LoVo (cell line): ENCODE measurements at places on chromosomes 7 and 10.

GRCh38 chr10:10911471-10911921, 106.2 kb upstream of the CELF2 start:
- DNase-seq, result no peak

GRCh38 chr10:70090951-70091350, 38.3 kb downstream of the MACROH2A2 start:
- DNase-seq, result no peak

DNA sequence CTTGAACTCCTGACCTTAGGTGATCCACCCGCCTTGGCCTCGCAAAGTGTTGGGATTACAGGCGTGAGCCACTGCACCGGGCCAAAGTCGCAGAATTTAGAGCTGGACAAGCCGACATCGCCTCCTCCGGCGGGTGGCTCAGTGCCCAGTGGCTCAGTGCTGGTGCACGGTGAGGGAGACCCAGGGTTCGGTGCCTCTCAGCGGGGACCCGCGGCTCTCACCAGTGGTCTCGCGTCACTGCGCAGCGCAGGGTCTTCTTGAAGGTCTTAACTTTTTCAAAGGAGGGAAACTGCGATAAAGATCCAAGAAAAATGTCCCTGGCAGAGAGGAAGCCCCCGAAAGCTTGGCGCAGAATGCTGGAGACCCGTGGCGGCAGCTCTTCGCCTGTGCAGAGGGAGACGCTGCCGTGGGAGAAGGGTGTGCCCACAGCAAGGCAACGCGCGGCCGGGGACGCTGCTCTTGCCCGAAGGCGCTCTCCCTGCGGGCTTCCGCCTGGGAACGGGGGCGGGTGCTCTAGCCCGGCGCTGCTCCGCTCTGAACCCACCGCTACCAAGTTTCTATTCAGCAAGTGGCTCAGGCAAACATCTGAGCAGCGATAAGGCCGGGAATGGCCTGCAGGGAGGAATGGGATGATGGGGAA, 324.3 kb downstream of the DNAJB6 start:
- no peak for DNase-seq

- DNase-seq, result no peak
Observed at GRCh38 chr7:158858592-158859503, 2.5 kb downstream of the DYNC2I1 start.

GRCh38 chr7:116588641-116589594, 64.1 kb downstream of the CAV1 start:
- peak; percentile 71 for DNase-seq

- DNase-seq, result peak; percentile 26
Observed at GRCh38 chr10:112832361-112832878, 117.6 kb upstream of the TCF7L2 start.

- peak; percentile 55 for DNase-seq
Observed at GRCh38 chr7:116801092-116801710, 61.2 kb upstream of the CAPZA2 start.

DNA sequence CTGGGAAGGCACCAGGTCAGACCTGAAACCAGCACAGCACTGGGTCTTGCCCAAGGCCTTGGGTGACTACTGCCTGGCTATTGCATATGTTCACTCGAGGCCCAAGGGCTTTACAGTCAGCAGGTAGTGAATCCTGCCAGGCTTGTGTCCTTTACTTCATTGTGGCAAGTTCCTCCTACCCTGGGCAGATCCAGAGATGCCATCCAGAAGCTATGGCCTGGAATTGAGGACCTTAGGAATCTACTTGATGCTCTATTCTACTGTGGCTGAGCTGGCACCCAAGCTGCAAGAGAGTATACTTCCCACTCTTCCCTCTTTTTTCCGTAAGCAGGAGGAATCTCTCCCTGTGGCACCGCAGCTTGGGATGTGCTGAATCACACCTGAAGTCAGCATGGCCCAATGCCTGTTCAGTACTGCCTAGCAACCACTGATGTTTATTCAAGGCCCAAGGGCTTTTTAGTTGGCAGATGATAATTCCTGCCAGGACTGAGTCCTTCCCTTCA, 246.7 kb upstream of the CTBP2 start:
- DNase-seq, result no peak

DNA sequence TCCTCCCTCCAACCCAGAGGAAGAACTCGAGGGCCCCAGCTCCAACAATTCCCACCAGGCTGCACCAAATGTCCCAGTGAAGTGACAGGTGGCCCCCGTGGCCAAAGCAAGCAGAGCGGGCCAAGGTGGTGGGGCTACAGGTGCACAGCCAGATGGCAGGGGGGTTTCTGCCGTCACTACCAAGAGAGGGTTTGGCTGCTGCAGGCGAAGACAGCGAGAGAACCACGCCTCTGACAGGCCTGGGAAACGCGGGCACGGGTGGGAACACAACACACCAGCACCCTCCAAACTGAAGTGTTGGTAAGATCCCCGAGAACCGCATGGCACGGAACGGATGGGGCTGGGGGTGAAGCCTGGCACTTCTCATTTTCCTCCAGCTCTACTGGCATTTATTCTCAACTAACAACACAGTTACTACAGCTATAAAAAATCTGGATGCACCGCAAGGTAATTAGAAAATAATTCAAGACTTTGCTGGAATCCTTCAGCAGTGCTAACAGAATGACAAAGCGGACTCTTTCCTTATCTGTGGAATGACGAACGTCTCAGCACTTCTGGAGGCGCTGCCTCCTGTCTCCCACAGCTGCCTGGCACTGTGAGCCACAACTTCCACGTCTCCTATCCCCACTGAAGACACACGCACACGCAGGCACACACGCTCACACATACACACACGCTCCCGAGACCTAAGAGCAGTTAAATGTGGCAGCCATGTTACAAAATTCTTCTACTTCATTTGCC, 167.9 kb downstream of the TCERG1L start:
- no peak for DNase-seq

GRCh38 chr7:139936760-139937310, 107.8 kb downstream of the TBXAS1 start:
- DNase-seq, result no peak

- DNase-seq, result no peak
Observed at GRCh38 chr7:14900051-14900450, 2.5 kb downstream of the DGKB start.

DNA sequence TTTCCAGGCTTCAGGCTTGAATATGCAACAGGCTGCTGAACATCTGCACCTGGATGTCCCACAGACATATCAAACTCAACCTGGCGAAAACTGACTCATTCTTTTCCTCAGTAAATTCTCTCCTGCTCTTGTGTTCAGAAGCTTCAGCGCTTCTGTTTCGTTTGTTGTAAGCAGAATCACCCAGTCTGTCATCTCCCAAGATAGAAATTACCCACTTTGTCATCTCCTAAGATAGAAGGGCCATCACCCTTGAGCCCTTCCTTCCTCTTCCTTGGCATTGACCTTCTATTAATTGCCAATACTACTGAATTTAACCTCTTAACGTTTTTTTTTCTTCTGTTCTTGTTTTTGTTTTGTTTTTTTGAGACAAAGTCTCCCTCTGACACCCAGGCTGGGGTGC, 59.7 kb downstream of the CPED1 start:
- DNase-seq, result no peak

DNA sequence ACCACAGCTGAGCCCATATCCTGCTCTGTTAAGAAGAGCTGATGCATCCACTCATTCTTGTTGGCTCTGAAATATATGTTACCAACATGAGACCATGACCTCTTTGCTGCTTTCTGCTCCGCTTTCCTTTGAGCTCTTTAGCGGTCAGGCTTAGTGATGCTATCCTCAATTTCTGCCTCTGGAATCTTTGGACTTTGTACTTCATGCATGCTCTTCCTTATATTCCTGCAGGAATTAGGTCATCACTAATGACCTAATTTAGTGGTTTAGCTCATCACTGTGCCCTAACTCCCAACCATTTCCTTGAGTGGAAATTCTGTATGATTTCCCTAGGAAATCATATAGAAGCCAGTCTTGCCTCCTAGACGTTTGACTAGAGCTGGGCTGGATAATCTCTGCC, 119.5 kb downstream of the AOAH start:
- DNase-seq, result peak; percentile 15

DNA sequence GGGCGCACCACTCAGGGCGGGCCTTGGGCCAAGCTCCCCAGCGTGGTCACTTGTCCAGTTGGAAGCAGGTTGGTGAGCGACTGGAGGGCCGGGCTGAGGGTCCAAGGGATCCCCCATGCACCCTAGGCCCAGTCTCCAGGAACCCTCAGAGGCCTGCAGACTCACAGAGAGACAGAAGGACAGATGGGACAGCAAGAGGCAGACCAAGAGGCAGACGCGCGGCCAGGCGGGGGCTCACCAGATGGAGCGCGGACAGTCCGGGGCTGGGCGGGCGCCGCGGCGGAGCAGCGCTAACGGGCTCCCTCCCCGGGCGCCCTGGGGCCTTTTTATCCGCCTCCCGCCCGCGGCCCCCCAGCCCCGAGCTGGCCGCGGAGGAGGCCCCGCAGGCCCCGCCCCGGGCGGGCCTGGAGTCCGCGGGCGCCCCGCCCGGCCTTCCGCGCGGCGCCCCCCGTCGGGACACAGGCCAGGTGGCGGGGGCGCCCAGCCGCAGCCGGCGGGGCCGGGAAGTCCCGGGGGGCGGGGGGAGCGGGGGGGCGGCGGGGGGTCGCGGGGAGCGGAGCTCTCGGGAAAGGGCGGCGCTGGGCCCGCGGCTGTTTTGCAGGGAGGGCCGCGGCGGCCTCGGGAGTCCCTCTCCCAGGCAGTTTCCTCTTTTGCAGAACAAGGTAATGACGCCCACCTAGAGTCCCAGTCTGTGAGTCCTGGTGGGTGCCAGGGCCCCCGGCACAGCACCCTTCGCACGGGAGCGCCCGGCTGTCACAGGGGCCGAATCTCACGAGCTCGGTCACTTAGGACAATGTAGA, at the start of gene LOXL4:
Gene LOXL4, minus strand, starts transcription at position 301 of the 800 bp plus-strand sequence. CDS start 5,175 bp downstream, outside the sequence.
- no peak for DNase-seq

DNA sequence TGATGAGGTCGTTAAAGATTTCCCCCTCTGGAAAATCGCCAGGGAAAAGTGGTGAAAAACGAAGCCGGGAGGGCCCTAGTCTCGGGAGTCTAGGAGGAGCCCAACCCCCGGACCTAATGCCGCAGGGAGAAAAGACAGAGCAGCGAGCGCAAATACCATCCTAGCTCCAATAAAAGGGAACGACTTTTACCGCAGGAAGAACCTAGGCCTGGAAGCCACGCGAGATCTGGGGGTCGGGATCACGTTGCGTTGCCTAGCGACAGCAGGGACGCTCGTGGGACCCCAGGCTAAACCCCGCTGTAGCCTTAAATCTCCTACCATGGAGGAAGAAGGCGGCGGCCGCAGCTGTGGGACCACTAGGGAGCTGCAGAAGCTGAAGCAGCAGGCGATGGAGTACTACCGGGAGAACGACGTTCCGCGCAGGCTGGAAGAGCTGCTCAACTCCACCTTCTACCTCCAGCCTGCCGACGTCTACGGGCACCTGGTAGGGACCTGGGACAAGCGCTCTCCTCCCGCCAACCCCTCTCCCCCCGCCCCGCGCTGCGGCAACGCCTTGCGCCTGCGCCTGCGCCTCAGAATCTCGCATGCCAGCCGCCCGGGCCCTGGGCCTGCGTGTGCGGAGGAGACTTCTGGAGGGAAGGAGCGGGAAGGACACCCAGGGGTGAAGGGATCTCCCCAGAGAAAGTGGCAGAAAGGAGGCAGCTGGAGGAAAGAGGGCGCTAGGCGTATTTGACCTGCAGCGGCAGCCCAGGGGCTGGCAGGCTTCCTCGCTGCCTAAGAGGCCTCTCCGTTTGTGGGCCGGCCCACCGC, at the start of gene ENO4:
Gene ENO4, plus strand, starts transcription at position 252 of the 810 bp plus-strand sequence. Its CDS starts 68 bp downstream, at position 320.
- DNase-seq, result peak; percentile 63

- no peak for DNase-seq
Observed at GRCh38 chr7:70400829-70401380, 731.0 kb upstream of the GALNT17 start.

- DNase-seq, result no peak
Observed at GRCh38 chr7:136693166-136694119, 175.0 kb upstream of the CHRM2 start.
